A549 (cell line): ENCODE measurements at places on chromosomes 13 and 19.

DNA sequence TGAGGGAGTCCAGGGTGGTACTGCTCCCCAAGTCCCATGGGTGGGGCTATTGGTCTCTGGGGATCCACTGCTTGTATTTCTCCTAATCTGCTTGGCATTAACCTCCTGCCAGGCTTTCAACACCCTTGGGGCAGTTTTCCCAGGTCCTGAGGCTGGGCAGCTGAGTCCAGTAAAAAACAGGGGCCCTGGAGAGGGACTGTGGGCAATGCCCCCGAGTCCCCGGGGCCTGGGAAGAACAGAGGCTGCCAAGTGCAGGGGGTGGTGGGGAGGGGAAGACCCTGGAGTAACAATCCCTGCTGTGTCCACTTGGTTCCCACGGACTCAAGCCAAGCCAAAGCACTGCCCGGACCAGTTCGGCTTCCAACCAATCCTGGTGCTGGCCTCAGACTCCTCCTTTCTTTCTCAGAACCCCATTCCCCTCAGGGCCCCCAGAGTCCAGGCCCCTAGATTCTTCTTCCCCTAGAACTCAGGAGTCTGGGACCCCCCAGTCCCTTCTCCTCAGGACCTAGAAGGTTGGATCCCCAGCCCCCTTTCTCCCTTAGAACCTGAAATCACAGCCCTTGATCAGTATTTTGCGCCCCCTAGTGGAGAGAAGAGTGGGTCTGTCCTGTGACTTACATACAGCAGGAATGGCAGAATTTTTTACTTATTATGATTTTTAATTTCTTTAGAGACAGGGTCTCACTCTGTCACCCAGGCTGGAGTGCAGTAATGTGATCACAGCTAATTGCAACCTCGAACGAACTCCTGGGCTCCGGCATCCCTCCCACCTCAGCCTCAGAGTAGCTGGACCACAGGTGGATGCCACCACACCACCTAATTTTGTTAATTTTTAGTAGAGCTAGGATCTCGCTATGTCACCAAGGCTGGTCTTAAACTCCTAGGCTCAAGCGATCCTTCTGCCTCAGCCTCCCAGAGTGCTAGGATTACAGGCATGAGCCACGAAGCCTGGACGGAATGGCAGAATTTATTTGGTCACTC is 3.7 kb upstream of the CLPTM1 start:
- DNase-seq = peak; percentile 85

DNA sequence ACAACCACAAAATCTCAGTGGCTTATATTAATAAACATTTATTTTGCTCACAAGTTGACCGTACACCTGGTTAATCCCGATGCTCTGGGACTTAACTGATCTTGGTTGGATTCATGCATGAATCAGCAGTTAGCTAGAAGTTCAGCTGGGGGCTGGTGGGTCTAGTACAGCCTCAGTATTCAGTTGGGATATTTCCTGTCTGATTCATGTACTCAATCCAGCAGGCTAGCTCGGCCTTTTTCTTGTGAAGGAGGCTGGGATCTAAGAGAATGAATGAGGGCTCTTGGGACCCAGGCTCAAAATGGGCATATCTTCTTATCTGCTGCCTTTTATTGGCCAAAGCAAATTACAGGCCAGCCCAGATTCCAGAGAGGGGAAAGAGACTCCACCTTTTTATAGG is 178.8 kb downstream of the KCTD12 start:
- DNase-seq = no peak

DNA sequence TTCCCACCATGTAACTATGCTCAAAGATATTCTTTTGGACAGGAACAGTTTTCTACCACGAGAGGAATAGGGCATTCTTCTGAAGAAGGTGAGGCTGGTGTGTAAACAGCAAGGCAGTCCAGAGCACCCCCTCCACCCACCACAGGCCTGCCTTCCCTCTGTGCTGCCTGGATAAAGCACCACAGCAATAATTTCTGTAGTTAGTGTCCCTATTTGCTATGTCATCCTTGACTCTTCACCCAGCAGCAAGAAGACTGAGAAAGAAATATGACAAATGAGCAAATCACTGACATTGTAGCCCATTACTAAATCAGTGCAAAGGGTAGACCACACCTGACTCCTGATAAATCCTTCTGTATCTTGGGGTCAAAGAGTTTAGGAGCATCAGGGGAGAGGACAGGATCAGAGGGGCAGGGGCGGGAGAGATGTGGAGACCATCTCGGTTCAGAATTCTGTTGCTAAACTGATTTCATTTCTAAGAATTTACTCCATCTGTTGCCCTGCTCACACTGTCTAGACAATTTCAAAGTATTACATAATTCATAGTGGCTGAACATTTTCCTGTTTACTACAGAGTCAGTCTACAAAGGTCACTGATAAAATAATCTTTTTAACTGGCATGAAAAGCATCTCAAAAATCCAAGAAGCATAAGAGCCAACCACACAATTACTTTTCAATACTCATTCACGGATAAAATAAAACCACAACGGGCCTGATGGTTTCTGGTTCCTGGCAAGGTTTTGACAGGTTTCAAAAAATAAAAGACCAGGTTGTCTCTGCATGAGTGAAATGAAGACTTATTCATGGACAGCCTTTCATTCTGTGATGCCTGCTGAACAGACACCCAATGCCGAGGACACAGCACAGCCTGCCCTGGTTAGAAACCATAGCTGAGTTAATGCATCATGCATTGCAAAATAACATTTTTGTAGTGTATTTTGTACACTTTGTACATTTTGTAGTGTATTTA is 88.4 kb upstream of the IRS2 start:
- DNase-seq = no peak

- no peak for DNase-seq
These were observed 77.0 kb downstream of the TM9SF2 start for GRCh38 chr13:99577934-99578917.

- no peak for DNase-seq
These were observed 9.7 kb downstream of the SIGLEC8 start for GRCh38 chr19:51448411-51449016.
